ENCODE measurements at places on chromosomes 2 and 18.
A peak's percentile ranks its signal among the peaks of the same experiment; 100 is the strongest.

GRCh38 chr2:85429213-85429923 is 10.9 kb downstream of the SH2D6 start:
- no peak for DNase-seq

DNA sequence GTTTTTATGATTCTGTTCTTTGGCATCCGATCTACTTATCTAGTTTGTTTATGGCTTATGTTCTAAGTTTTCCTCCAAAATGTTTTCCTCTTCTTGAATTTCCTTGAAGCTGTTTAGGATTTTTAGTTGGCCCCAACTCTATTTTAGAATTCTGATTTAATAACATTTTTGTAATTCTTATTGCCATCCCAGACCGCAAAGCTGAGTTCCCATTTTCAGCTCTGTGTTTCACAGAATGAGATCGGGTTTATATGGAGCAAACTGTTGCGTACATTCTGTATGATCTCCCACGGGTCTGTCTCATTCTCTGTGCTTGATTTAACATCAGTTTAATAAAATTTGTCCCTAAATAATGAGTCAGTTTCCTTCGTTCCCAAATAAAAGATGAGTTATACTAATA is 59.3 kb downstream of the DPP4 start:
- no peak for DNase-seq

GRCh38 chr2:234846599-234847363 is 105.0 kb upstream of the SH3BP4 start:
- no peak for DNase-seq

DNA sequence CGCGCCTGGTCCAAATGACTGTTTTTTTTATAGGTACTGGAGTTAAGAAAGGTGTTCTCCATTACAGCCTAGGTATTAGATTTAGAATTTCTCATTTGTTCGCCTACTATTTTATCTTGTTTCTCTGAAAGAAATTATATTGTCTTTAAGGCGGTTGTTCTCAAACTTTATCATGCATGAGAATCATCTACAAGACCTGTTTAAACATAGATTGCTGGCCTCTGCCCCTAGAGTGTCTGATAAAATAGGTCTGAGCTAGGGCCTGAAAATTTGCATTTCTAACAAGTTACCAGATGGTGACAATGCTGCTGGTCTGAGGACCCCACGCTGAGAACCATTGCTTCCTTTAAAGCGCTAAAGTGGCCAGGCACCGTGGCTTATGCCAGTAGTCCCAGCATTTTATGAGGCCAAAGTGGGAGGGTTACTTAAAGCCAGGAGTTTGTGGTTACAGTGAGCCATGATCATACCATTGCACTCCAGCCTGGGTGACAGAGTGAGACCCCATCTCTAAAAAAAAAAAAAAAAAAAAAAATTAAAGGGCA is 34.0 kb upstream of the RNF138 start:
- DNase-seq: no peak

- DNase-seq: no peak
Observed at GRCh38 chr2:3387011-3387410, 7.5 kb downstream of the TRAPPC12 start.

- DNase-seq: peak; percentile 28
Observed at GRCh38 chr2:169452080-169452479, 27.2 kb upstream of the BBS5 start.

- DNase-seq: no peak
Observed at GRCh38 chr18:29137773-29138495, 961.0 kb upstream of the CDH2 start.

DNA sequence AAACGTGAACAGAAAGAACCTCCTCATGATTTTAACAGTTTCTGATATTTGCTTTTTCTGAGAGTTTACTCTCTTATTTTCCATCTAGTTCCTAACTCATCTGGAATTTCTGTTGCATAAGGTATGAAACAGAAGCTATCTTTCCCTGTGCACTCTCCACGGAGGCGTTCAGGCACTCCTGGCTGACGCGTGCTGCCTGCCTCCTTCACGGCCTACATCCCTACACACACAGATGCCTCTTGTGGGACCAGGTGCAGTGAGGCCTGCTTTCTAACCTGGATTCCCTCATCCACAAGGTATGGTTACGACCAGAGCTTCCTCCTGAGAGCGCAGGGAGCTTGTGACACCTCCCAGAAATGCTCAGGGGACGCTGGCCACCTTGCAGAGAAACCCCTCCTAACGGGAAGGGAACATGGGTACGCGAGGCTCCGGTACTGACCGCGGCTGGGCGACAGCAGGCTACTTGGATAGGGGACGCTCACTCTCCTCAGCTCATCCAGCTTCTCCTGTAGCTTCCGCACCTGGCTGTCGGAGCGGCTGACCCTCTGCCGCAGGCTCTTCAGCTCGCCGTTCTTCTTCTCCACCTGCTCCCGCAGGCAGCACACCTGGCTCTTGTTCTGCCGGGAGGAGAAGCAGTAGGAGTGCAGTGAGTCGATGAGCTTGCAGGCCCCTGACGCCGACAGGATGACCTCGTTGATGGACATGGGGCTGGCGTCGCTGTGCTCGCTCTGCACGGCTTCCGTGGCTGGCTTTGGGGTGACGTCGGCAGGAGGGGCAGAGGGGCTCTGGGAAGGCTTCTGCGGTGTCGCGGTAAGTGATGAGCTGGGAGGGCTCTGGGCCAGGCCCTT is 4.3 kb downstream of the THAP4 start:
- no peak for DNase-seq

GRCh38 chr2:236849940-236850339 is 235.7 kb upstream of the COPS8 start:
- no peak for DNase-seq

DNA sequence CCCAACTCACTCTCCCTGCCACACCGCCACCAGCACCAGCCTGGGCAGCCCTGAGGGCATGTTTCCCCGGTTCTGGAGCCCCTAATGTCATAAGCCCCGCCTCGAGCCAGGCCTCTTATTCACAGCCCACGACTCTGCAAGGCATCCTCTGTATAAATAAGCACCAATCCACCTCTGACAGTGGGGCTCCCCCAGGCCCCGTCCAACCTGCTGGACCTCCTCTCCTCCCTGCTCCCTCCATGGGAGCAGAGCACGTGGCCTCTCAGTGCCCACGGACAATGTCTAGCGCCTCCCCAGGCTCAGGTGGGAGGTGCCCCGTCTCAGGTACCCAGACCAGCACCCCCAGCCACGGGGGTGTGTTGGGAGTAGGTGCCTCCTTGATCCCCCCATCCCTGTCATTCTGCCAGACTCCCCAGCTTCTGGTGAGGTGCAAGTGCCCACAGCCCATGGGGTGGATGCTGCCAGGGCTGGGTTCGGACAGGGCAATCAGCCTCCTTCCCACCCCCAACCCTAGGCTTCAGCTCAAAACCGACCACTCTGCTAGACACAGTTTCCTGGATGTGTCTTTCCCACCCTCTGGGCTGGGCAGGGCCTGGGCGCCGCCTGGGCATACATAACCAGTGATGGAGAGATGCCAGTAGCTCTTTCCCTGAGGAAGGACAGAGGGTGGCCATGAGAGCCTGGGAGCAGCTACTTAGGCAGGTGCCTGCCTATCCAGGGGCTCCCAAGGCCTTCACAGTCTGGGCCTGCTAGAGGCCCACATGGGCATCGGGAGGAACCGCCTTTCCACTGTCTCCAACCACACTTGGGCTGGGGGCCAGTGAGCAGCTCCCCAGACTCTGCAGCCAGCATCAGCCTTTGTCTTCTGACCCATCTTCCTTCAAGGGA is 1.6 kb upstream of the ADRA2B start:
- peak; percentile 27 for DNase-seq

DNA sequence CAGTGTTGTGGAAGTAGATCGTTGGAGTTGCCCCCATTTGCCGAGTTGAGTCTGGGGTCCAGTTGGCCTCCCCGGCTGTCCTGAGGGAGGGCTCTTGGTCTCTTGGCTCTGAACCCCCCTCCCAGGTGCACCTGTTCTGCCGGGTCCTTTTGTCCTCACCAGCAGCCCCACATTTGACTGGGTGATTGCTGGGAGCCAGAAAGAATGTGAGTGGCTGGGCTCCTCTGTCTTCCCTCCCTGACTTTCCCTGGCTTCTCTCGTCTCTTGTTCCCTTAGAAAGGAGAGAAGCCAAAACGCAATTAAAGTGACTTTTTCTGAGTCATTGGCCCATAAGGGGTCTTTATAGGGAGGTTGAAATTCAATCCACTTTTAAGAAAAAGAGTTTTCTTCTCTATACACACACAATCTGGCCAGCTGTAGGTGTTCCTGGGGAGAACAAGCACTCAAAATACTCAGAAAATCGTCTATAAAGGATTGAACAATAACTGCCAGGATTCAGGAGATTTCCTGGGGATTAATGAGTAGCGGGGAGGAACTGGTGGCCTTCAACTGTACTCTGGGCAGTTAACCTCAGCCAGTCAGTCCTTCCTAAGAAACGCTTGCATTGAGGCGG is 131.0 kb downstream of the TMEM182 start:
- DNase-seq: no peak

GRCh38 chr2:143728498-143728897 is 599.3 kb downstream of the ARHGAP15 start:
- DNase-seq: no peak

DNA sequence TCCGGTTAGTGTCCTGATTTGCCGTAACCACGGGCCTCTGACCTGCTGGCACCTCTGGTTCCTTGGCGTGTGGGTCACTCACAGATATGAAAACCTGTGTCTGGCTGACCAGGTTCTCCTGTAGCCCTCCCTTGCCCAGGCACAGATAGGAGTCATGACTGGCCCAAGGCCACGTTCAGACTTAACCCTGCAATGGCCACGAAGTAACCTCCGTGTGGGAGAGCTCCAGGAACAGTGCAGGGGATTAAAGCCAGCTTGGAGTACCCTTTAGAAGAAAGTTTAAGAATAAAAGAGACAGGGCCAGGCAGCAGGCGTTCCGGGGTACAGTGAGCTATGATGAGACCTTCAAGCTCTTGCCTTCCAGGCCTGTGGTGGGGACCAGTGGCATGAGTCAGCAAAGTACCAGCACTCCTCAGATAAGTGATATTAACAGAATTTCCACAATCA is 25.5 kb downstream of the CENPO start:
- no peak for DNase-seq

DNA sequence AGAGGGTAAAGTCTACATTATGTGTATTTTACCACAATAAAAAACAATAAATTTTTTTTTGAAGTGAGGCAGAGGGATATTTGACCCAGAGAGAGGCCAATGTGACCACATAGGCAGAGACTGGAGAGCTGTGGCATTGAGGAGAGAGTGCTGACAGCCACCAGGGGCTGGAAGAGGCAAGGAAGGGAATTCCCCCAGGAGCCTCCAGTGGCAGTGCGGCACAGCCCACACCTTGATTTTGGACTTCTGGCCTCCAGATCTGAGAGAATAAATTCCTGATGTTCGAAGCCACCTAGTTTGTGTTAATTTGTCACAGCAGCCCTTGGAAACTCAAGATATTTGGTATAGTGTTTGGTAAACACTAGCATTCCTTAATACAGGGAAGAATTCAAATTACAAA is 22.7 kb downstream of the ANKRD29 start:
- no peak for DNase-seq

GRCh38 chr2:240024766-240025165 is 376 bp downstream of the NDUFA10 start:
- DNase-seq: peak; percentile 14

GRCh38 chr2:15298770-15299169 is 262.4 kb downstream of the NBAS start:
- DNase-seq: peak; percentile 20

DNA sequence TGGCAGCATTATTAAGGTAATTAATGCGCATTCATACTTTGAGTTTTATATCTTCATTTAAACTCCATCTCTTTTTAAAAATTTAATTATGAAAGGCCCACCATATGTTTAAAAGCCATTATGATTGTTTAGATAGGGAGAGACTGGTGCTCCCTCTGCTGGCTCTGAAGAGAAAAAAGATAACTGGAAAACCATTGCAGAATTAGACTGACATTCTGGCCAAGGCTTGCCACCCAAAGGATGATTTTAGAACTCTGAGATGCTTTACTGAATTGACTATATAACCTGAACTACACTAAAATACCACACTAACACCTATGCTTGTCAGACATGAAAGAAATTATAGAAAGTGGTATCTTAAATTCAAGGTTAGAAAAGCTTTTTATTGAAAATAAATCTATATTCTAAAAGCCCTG is 127.6 kb upstream of the SPOPL start:
- DNase-seq: peak; percentile 24

- no peak for DNase-seq
Observed at GRCh38 chr2:171813126-171813525, 80.9 kb downstream of the SLC25A12 start.

DNA sequence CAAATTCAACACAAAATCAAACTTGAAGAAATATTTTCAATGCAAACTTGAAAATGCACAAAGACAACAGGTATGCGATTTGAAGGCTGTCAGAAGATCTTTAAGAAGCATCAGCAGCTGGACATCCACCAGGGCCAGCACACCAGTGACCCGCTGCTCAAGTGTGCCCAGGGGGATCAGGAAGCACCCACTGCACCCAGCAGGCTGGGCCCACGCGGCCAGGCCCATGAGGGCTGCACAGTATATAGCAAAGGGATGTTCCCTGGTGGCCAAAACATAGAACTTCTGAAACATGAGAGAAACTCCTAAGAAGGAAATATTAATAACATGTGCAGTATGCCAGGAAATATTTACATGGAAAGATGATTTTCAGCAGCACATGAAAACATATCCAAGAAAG is 25.0 kb downstream of the WDFY1 start:
- DNase-seq: no peak

- no peak for DNase-seq
Observed at GRCh38 chr2:86510436-86510933, 52.8 kb downstream of the CHMP3 start.

DNA sequence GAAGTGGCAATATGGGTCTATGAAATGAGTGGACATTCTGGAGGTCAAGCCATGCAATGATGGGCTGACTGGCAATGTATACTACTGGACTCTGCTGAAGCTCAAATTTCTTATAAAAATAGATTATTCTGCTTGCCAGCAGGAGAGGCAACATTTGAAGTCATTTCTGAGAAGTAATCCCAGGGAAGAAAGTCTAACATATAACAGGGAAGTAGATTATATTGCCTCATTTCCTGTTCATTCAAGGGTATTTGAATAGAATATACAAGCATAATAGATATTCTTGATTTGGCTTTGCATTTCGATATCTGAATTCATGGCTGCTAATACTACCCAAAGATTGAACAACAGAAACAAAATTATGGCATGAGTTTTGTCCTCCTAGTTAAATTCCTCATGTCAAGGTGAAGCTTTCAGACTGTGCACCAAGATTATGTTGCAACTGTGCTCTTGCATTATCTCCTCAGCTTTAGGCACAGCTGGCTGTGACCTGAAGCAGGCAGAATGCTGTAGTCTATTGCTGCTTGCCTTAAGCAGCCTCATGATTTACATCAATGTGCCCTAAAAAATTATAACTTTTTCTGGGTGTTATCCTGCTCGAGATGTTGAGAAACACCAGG is 13.3 kb upstream of the TMX3 start:
- DNase-seq: no peak

GRCh38 chr2:205730191-205730590 is 47.9 kb downstream of the NRP2 start:
- DNase-seq: no peak

GRCh38 chr18:38611036-38611964 is 1045.7 kb upstream of the CELF4 start:
- no peak for DNase-seq

DNA sequence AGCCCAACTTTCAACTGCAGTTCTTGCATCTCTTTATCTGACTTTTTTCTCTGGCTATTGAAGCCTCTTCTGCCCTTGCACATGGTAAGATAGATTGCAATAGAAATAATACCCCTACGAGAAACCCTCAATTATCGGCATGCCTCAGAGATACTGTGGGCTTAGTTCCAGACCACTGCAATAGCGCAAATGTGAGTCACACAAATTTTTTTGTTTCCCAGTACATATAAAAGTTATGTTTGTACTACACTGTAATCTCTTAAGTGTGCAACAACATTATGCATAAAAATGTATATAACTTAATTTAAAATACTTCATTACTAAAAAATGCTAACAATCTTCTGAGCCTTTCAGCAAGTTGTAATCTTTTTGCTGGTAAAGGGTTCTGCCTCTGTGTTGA is 124.7 kb downstream of the PDE1A start:
- DNase-seq: peak; percentile 35
